ENCODE measurements at places on chromosomes 5 and 9.
A peak's percentile ranks its signal among the peaks of the same experiment; 100 is the strongest.

DNA sequence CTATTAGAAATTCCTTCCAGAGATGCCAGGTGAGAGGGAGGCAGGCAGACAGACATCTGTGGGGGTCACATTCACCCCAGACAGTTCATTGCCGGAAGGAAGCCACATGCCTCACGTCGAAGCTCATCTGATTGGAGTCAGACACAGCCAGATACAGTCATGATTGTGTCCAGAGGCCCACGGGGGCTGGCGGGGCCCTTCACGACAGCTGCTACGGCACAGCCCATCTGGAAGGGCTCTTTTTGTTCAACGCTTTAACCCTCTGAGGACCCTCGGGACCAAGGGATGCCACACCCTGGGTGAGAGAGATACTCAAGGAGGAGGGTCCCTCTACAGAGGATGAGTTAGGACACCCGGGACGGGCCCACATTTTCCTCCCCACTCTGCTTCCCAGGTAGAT is 31.9 kb upstream of the GABRP start:
- DNase-seq: no peak

DNA sequence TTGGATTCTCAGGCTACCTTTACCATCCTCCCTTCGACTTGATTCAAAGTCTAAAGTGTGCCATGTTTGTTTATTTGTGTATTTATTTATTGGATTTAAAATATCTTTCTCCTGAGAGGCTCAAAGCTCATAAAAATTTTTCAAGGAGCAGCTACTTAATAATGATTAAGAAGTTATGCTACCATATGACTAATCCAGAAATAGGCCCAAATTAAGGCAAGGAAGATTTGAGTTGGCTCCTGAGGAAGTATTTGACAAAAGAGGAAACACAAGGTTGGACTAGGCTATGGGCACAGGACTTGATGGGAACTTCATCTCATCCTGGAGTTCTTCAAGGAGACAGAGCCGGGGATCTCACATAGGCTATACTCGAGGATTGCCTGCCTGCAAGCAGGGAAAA is 22.4 kb upstream of the PPP2CA start:
- DNase-seq: no peak

- DNase-seq: no peak
Measured at GRCh38 chr9:99881769-99882168, 24.7 kb upstream of the STX17 start.

DNA sequence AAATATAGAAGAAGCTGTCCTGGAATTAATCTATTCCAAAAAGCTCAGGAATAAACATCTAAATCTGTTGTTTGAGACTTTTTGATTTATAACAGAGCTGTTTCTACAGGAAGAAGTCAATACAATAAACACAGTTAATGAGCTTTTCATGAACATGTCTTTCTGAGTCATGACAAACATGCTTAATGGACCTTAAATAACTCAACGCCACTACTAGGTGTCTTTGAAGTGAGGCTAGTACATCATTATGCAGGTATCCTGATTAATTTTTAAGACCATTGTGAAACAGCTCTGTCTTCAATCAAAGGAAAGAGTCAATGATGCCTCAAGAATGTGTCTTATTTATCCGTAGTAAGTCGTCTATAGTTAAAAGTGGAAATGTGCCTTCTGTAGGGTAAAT is 131.6 kb downstream of the GABRB2 start:
- no peak for DNase-seq

GRCh38 chr5:125236007-125236406 is 489.6 kb upstream of the ZNF608 start:
- no peak for DNase-seq

GRCh38 chr5:180618829-180619562 is 27.7 kb upstream of the SCGB3A1 start:
- peak; percentile 44 for DNase-seq

- no peak for DNase-seq
Measured at GRCh38 chr9:88979021-88979420, 12.2 kb upstream of the S1PR3 start.

DNA sequence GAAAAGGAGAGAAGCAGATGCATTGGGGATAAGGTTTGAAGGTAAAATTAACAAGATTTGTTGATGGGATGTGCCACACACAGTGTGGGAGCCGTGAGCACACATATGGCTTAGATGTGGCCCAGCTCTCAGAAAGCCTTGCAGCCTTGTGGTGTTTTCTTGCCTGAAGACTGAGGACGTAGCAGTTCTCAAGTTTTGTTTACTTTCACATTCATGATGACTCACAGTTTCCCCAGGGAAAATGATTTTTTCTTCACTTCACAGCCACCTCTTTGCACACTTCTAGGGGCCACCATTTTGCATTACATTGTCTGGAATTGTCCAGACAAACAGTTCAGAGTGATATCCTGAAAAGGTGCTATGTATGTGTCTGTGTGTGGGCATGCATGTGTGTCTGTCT is 126.2 kb downstream of the BASP1 start:
- no peak for DNase-seq

DNA sequence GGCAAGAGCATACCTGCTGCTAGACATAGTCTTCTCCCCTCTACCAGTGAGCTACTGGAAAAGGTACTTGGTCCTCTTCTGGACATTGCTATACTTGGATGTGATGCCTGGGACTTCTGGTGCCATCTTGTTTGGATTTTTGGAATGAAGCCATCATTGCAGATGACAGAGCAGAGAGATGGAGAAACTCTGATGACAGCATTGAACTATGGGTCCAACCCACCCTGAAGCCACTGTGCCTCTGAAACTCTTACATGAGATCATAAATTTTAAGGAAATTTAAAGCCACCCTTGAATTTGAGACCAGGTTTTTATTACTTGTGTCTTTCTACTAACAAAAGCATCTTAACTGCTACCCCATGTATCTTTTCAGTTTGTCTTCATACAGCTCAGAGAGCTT is 151.1 kb upstream of the SMIM23 start:
- no peak for DNase-seq

DNA sequence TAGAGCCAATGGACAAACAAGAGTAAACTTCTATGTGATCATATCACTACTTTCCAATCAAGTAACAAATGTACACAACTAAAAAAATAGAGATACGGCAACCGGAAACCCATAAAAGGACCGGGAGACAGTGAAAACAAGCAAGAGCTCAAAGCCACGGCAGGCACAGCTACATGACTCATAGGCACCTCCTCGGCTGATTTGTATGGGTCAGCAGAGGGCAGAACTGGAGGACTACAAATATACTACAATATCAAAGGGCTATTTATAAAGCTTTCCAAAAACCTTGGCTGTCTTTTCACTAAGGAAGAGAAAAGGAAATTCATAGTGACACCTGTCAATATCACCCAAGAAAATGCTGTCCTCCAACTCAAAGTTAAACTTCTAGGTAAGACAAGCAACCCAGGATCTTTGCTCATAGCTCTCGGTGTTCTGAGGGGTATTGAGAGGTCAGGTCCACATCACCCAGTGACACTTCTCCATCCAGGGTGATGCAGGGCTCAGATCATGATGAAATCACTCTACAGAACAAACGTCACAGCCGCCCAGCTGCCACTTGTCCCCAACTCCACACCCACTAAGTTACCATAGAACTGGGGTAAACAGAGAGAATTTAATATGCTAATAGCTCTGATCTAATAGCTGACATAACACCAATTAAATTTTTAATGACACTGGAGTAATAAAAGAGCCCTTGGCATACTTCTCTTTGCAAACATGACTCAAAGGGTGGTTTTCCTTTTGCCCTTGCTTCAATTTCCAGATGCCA is 41.3 kb downstream of the PFDN1 start:
- DNase-seq: no peak

DNA sequence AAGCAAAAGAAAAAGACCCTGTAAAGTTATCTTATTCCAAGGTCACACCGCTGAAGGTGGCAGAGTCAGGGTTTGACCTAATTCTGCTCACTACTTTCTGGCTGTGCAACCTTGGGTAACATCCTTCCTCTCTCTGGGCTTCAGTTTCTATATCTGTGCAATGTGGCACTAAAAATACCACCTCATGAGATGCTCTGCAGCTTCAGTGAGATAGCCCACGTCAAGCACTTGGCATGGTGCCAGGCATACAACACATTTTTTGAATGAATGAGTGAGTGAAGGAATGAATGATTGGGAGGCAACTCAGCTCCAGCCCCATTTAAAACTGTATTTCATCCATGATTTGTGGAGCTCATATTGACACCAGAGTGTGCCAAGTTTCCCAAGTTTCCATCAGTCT is 62.3 kb downstream of the FOXI1 start:
- no peak for DNase-seq

DNA sequence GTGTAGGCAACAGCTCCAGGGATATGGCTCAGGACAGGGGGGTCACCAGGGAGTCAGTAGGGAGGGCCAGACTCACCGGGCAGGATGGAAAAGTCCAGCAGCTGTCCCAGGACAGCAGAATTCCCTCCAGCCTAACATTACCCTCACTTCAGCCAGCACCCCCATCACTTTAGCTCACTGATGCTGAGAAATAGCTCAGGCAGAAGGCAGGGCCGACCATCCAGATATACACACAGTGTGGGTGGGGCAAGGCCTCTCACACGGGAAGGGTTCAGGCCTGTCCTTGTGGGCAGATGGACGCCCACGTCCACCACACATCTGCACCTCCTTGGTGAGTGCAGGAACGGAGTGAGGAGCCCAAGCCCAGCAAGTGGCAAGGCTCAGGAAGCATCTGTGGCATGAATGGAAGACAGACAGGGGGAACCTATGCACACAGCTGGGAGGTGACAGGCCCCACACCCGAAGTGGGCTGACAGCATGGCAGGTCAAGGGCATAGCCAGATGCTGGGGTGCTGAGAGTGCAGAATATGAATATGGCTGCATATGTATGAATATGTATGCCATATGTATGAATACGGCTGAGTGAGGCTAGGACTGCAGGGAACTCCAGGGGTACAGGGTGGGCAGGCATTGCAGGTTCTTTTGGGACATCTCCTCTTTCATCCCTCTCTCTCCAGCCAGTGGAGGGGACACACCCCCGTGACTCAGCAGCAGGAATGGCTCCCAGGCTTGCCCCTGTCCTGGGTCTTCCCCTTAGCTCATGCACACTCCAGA is 17.0 kb downstream of the BICD2 start:
- no peak for DNase-seq

- DNase-seq: no peak
Measured at GRCh38 chr5:93724791-93725190, 16.6 kb downstream of the POU5F2 start.

Data from T-helper 1 cell (primary cell).